RWPE2 (cell line): ENCODE measurements at places on chromosomes 4 and X.

GRCh38 chr4:117637347-117637746 lies 396.9 kb upstream of the NDST3 start:
- DNase-seq = no peak

GRCh38 chr4:182250446-182250845 lies 7.2 kb downstream of the TENM3 start:
- DNase-seq = no peak

DNA sequence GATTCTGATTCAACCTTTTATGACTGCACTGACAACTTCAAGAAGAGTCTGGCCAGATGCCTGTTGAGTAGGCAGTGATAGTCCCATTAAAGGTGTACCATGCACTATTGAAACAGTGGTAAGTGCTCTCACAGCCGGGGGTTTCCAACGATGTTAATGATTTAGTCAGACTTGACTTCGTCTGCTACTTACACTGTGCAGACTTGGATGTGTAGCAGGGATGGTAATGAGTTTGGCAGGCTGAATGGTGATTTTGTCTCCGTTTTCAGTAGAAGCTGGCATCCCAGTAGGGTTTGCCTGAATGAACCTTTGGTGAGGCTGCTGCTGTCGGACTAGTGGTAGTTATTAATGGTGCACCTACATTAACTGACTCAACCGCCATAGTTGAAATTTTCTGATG lies 52.0 kb upstream of the TMSB15B start:
- DNase-seq = no peak

- DNase-seq = no peak
Measured at GRCh38 chr4:1984406-1985191, 24.2 kb downstream of the NELFA start.

DNA sequence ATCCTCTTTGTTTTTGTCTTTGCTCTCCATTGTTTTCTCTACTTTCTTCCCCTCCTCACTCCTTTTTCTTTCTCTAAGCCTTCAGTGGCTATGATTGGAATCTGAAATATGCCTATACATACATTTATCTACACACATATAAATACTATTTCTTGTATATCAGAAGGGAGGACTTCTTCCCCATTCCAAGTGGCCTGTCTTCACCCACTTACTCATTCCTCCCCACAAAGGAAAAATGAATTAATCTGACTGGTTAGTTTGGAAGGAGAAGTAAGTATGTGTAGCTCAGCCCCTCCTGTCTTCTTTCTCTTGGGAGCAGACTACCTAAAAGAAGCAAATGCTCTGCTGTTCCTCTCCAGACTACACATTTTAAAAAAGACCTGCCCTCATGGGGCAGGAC lies 17.7 kb downstream of the GUCY2F start:
- no peak for DNase-seq

DNA sequence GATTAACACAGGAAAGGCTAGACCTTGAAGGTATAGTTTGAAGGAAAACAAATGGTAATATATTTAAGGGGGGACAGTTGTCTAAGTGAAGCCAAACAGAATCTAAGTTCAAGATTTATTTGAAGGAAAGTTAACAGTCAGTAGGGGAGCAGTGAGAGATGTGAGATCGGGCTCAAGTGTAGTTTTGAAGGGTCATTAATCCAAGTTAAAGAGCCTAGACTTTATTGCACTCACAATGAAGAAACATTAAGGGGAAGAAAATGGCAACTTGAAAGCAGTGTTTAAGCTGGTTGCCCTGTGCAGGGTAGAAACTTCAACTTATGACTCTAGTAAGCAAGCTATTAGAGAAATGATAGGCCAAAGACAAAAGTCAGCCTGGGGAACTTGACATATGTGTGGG lies 1952.2 kb downstream of the PCDH7 start:
- DNase-seq = no peak

DNA sequence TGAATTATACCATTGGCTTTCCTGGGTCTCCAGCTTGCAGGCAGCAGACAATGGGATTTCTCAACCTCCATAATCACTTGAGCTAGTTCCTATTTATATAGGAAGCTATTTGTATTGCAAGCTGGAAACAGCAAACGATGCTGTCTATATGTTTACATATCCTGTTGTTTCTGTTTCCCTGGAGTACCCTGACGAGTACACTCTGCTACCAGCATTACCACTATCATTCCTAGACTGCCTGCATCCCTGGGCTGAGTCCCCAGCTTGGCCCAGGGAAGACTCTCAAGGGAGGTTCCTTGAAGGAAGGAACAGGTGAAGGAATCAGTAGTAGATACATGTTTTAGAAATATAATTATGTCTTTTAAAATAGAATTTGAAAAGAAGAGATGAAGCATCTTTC lies 81.4 kb downstream of the EVC2 start:
- no peak for DNase-seq

- DNase-seq = no peak
Measured at GRCh38 chr4:10856271-10856782, 171.8 kb upstream of the CLNK start.

- no peak for DNase-seq
Measured at GRCh38 chrX:4656419-4656818, 943.0 kb upstream of the PRKX start.

DNA sequence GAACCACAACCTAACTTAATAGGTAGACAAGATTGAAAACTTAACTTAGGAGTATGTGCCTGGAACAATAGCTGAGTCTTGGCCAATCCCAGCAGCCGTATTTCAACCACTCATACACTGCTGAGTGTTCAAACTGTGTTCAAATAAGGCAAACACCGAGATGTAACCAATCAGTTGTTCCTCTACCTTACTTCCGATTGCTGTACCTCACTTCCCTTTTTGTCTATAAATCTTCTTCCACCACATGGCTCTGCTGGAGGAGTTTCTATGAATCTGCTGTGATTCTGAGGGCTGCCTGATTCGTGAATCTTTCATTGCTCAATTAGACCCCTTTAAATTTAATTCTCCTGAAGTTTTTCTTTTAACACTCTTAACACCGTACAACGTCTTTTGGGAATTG lies 108.0 kb downstream of the ANAPC4 start:
- no peak for DNase-seq

- DNase-seq = no peak
Measured at GRCh38 chr4:52877694-52878093, 15.6 kb downstream of the RASL11B start.

DNA sequence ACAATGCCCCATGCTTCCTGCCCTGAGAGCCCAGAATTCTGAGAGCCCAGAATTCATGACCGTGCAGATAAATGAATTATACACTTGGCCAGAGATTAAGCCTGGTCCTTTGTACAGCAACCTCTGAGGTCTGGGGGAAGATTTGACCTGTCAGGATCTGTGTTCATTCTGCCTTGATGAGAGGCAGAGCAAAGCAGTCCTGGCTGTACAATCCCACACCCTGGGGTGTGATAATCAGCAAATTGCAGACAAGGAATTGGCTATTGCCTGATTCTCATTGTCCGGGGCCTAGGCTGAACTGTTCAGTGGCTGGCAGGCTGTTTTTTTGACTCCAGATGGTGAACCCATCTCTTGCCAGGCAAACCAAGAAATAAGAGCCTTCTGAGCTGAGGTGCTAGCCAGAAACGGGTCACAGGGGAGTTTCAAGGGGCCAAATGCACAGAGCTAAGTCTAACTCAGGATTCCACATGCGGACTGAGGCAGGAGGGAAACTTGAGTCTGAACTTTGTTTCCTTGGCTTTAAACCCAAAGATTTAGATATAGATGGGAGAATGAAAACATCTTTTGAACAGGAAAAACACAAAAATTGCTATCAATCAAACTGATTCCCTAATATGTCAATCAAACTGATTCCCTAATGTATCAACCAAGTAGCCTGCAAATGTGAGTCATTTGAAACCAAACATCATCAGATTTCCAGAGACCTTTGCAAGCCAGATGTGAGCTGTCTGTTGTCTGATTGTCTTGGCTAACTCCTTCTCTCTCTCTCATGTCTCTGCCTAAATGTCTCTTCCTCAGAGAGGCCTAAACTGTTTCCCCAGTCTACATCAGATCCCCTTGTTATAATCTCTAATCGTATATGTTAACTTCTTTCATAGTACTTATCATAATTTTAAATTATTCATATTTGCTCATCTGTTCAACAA lies 159.3 kb downstream of the ATG4A start:
- no peak for DNase-seq

DNA sequence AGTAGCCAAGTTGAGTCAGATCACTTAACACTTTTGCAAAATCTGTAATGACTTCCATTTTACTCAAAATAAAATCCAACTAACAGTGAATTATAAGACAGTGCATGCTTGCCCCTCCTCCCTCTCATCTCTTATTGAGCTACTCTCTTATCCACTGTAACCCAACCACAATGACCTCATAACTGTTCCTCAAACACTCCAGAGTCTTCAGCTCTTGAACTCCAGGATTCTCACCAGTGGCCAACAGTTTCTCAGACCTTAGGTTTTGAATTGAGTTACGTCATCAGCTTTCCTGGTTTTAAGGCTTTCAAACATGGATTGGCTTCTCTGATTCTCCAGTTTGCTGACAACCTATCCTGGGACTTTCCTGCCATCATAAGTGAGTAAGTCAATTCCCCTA lies 938.3 kb downstream of the RAB28 start:
- no peak for DNase-seq

- no peak for DNase-seq
Measured at GRCh38 chr4:136636155-136636554, 896.1 kb downstream of the PCDH18 start.

DNA sequence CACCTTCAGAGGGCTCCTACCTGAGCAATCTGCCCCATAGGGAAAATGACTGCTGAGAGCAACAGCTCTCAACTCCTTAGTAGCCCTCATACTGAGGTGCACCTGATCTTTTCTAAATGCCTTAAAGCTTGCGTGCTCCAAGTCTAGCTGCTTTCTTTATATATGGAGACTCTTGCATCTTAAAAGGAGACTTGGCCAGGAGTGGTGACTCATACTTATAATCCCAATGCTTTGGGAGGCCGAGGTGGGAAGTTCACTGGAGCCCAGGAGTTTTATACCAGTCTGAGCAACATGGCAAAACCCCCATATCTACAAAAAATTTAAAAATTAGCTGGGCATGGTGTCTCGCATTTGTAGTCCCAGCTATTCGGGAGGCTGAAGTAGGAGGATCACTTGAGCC lies 78.1 kb upstream of the TRIM2 start:
- DNase-seq = no peak

DNA sequence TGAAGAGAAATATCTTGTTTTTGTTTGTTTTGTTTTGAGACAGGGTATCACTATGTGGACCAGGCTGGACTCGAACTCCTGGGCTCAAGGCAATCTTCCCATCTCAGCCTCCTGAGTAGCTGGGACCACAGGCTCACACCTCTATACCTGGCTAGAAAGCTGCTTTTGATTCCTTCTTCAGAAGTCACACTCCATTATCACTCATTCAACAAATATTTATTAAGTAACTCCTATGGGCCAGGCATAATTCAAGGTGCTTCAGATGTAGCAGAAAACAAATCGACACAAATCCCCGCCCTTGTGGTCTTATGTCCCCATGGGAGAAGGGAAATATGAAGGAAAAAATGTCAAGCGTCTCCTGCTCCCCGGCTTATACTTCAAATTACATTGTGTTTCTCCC lies 72.6 kb upstream of the DHX15 start:
- DNase-seq = no peak

- DNase-seq = no peak
Measured at GRCh38 chr4:114396808-114397207, 201.8 kb upstream of the UGT8 start.

- DNase-seq = no peak
Measured at GRCh38 chrX:8310409-8310808, 139.3 kb upstream of the VCX2 start.

- no peak for DNase-seq
Measured at GRCh38 chr4:182483685-182484084, 240.5 kb downstream of the TENM3 start.

GRCh38 chrX:97527725-97528124 lies 644.0 kb downstream of the RPA4 start:
- no peak for DNase-seq

DNA sequence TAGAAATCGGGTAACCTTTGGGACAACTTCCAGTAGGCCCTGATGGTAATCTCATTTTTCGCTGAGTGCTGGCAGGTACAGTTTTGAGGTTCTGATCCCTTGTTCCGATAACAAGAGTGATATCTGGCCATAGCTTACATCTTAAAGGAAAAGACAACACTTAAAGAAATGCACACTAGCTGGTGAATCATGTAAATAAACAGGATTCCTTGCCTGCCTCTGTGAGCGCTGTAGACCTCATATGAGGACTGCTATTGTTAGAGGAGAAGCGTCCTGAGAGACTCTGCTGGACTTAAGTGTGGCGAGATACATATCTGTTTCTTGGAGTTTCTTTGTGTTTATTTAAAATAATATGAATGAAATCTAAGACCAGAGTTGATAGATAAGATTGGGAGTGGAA lies 149.3 kb upstream of the SLC4A4 start:
- no peak for DNase-seq

DNA sequence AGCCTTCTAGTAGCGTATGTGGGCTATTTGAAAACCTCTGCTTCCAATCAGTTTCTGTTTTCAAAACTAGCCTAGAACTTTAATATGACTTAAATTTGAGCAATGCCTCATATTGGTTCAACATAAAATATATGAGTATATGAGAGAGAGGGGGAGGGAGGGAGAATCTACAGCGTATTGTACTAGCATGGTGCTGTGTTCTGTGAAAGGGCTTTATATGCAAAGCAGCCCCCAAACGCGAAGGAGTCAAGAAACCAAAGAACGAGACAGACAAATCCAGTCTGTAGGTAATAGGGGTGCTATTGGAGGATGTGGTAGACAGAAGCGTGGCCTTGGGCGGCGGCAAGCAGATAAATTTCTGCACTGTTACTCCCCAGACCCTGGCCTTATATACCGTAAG lies 784 bp upstream of the ANXA5 start:
- DNase-seq = no peak

DNA sequence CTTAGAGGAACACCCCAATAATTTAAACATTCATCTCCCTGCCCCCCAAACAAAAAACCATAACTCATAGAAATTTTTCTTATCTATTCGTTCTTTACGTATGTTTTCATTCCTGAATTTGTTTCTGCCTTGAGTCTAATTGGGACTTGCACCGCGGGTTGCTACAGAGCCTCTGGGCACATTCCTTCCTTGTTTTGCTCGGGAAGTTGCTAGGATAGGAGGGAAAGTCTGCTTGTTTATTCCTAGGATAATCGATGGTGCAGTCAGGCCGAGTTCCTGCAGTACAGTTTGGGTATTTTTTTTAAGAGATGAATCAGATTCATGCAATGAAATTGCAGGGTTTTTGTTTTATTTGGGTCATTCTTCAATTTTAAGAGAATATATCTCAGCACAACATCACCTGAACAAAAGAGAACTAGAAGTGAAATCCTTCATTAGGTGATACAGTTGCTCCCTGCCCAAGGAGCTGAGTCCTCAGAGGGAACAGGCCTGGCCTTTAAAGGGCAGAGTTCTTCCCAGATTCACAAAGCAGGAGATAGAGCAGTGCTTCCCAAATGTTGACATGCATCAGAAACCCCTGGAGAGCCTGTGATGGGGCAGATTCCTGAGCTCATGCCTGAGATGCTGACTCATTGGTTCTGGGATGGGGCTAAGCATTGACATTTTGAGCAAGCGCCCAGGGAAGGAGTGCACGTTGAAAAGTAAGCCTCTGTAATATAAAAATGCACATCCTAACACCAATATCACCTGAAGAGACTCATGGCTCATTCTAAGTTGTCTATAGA lies 114.9 kb upstream of the FAM9B start:
- DNase-seq = no peak

GRCh38 chr4:89420507-89420906 lies 112.9 kb upstream of the GPRIN3 start:
- DNase-seq = no peak
